Stimulated activated CD4-positive, alpha-beta T cell treated with anti-CD3 and anti-CD28 coated beads, Interleukin-15, amount 100 ng/mL, for 1 hour (primary cell): ENCODE measurements at places on chromosomes 12 and 14.

- DNase-seq, result no peak
Observed at GRCh38 chr14:67332468-67332867, 27.1 kb downstream of the ATP6V1D start.

DNA sequence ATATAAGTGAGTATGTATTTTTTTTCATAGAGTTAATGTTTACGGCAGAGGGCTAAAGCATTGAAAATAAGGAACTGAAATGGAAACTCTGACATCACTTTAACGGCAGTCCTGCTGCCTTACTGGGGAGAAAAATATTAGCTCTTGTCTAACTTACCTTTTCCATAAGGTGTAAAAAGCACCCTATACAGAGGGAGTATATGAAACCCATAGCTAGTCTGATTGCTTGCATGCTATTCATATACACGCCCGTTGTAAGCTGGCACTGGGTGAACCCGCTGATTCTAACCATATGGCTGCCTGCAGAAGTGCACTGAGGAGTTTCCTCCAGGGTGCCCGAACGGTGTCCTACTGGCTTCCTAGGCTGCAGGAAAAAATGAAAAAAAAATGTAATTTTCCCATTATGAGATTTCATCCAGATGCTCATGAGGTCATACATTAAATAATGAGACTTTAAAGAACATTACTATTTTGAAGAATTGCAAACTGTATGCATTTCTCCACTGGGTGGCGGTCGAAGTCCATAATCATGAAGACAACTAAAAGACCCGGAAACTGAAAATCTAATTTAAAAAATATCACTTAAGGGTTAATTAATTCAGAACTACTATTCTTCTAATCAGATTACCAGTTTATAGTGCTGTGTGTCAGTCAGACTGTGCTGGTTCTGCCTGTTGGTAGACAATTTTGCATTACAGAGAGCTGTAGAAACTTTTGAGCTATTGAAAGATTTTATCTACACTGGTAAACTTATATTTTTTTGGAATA, 144.7 kb downstream of the ALX1 start:
- no peak for DNase-seq

DNA sequence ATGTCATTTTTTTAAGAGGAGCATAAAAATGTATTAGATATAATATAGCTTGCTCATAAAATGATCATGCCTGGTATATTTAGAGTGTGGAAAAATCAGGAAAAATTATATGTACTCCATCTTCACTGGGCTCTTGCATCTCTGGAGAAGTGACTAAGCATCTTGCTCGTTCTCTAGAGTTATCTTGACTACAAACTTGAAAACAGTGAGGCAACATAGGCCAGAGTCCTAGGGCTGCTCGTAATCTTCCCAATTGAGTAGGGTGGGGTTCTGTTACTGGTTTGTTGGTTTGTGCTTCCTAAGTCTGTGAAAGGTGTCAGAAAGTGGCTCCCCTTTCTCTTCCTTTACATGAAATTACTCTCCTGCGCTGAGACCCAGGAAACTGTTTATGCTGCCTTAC, 46.2 kb downstream of the AACS start:
- no peak for DNase-seq

- DNase-seq, result peak; percentile 33
Observed at GRCh38 chr14:100640471-100641273, 53.5 kb upstream of the BEGAIN start.

GRCh38 chr14:86944434-86944833, 1048.5 kb downstream of the GALC start:
- no peak for DNase-seq

DNA sequence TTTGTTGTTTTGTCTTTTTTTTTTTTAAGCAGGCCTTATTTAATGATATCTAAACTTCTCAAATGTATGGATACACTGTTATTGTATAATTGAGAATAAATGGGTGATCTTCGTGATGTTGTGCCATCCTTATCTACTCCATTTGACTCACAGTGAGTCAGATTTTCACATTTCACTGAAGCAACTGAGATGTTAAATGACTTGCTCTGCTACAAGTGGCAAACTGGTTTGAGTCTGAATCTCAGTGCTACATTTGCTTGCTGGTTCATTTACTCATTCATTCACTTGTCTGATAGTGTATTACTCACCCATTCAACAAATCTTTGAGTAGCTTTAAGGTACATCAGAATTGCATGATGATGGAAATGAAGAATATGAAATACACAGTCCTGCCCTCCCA, 2.6 kb downstream of the KIAA0586 start:
- no peak for DNase-seq

- no peak for DNase-seq
Observed at GRCh38 chr12:7497661-7498060, 5.9 kb downstream of the CD163 start.

- DNase-seq, result no peak
Observed at GRCh38 chr12:62436164-62436503, 30.5 kb upstream of the MON2 start.

- DNase-seq, result no peak
Observed at GRCh38 chr12:9163392-9163791, 44.8 kb downstream of the PZP start.

DNA sequence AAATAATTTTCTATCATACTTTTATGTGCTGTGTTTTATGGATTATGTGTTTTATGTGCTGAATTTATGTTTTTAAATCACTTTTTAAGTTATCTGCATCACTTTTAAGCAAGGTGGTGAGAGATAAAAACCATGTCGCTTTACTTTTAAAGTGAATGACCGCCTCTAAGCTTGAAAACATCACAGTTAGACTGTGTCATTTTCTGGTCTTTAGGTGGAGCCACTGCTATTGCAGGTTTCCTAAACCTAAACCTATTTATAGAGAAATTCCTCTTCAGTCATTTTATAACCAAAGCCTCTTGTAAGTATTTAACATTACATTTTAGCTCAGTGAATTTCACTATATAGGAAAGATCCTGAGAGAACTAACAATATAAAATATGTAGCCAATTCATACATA, 21.0 kb upstream of the MDM2 start:
- no peak for DNase-seq
